Suppressor macrophage treated with lipopolysaccharide for 4 hours (primary cell): ENCODE measurements at places on chromosomes 4 and X.

GRCh38 chrX:108316456-108316855, 121.8 kb downstream of the COL4A6 start:
- no peak for DNase-seq

DNA sequence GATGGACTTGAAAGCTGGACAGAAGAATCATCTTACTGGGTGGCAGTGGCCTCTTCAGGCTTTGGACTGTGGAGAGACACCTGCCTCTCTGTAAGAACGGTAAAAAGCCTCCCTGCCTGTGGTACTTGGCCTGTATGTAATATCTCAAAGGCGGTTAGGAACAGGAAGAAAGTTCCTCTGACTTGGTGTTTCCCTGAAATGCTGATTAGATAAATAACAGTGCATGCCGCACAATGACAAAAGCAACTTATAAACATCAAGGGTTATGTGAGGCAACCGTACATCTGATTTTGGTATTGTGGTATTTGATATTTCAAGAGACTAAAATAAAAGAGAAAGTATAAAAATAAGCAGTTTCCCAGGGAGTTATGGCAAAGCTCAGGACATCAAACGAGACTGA, 92.4 kb upstream of the SORBS2 start:
- DNase-seq = peak; percentile 3

DNA sequence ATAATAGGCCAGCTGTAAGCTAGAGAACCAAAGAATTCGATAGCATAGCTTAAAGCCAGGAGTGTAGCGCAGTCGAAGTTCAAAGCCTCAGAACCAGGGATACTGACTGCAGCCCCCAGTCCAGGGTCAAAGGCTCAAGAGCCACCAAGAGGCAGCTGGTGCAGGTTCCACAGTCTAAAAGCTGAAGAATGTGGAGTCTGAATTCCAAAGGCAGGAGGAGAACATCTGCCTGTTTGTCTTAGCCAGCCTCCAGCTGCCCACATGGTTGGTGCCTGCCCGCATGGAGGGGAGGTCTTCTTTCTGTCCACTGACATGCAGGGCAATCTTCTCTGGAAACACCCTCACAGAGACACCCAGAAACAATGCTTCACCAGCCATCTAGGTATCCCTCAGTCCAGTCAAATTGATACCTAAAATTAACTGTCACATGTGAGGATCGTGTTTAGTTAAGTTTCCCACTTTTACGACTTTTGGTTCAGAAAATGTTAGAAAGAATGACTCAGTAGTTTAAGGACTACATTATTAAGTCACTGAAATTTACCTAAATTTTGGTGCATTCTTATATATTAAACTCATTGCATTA, 52.8 kb upstream of the RHOH start:
- DNase-seq = no peak

DNA sequence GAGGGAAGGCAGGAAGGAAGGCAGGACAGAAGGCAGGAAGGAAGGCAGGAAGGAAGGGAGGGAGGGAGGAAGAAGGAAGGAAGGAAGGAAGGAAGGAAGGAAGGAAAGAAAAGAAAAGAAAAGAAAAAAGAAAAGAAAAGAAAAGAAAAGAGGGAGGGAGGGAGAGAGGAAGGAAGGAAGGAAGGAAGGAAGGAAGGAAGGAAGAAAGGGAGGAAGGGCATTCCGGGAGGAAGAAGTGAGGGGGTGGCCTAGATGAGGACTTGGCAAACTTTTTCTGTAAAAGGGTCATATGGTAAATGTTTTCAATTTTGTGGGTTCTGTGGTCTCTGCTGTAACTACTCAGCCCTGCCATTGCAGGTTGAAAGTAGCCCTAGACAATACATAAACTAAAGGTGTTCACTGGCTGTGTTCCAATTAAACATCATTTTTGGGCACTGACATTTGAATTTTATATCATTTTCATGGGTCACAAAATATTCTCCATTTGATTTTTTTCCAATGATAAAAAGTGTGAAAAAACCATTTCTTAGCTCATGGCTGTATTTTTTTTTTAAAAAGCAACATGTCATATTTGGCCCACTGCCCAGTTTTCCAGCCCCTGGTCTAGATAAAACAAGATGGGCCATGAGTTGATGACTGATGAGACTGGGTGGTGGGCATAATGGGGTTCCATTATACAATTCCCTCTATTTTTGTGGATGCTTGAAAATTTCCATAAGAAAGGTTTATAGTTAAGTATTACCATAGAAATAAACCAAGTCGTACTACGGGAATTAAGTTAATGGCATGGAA, 3.1 kb downstream of the ZNF630 start:
- DNase-seq = no peak

- DNase-seq = no peak
Observed at GRCh38 chr4:105140684-105141490, 5.8 kb upstream of the TET2 start.

DNA sequence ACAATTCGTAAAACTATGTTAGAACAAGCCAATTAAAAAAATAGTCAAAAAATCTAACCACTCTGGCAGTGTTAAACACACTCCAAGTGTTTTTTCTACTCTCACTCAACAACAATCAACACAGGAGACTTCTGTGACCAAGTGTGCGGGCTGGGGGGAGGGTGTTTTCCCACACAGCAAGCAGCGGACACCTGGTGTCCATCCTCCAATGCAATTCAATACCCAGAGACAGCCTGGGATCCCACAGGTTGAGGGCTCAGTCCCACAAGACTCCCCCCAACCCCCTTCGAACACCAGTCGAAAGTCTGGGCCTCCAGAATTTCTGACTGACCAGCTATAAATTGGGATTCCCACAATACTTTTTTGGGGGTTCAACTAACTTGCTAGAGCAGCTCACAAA, 8.3 kb upstream of the PIM2 start:
- no peak for DNase-seq

GRCh38 chrX:123222920-123223319, 38.8 kb downstream of the GRIA3 start:
- DNase-seq = no peak

DNA sequence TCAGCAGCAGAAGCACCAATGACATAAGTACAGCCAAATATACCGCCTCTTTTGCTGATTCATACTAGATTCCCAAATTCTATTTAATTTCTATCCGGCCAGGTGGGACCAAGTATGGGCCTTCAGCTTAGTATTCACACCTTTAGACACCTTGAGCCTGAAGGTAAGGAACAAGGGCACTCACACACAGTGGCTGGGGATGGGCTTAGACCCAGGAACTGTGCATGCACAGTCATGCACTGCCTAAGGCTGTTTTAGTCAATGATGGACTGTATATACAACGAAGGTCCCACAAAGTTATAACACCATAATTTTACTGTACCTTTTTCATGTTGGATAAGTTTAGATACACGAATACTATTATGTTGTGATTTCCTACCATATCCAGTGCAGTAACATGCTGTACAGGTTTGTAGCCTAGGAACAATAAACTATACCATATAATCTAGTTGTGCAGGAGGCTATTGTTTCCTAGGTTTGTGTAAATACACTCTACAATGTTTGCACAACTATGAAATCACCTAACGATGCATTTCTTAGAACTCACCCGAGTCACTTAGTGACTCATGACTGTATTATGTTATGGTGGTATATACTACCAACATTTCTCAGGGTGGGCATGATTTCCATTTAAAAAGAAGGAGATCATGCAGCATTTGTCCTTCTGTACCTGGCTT, 9.7 kb upstream of the CLNK start:
- no peak for DNase-seq

GRCh38 chr4:159152181-159152580, 49.3 kb downstream of the RAPGEF2 start:
- no peak for DNase-seq

DNA sequence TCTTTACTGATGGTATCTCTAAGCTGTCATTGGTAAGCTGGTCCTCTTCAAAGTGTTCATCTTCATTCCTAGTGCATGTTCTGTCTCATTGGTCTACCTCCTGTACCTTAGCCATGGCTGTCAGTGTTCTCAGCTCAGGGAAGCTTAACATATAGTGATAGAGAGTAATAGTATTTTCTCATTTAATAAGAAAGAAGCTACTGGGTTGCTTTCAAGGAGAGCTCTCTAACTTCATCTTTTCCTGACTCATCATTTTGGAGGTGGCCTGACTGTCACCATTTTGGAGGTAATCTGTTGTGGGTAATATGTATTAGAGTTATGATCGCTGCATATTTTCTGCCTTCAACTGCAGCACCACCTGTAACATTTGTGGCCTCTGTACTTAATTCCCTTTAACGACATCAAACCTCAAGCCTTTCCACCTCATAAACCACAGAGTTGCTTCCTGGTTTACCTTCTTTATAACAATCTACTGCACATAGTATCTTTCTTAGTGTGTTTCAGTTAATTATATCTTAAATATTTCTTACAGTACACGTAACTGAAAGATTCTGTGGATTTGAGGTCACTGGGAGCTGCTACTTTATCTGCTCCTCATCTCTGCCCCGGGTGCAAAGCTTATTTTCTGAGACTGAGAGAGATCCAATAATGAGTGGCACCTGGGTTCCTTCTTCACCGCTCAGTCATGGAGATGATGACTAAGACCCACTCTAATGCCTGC, 474.0 kb upstream of the TECRL start:
- no peak for DNase-seq

GRCh38 chrX:9846631-9847030, 60.4 kb downstream of the SHROOM2 start:
- DNase-seq = no peak

- DNase-seq = peak; percentile 18
Observed at GRCh38 chrX:67892401-67892800, 348.6 kb downstream of the AR start.

DNA sequence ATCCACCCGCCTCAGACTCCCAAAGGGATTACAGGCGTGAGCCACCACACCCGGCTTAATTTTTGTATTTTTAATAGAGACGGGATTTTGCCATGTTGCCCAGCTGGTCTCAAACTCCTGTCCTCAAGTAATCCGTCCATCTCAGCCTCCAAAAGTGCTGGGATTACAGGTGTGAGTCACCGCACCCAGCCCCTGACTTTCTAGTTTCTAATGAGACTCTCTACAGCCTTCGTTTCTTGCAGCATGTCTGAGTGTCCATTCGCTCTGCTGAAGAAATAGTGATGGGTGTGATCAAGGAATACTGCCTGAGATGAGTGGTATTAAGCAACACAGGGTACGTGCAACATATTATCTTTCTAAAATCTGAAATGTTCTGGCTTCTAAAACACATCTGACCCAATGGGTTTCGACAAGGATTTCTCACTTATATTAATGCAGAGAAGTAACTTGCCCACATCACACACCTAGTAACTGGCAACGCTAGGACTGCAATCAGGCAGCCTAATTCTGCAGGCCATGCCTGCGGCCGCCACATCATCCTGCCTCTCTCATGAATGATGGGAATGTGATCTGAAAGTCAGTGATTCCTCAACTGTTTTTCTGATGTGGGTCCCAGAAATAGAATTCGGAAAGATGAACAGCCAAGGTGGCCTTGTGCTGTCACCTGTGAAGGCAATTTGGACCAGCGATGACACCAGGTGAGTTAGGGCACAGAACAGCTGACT, 74.3 kb downstream of the RBM47 start:
- DNase-seq = peak; percentile 37

DNA sequence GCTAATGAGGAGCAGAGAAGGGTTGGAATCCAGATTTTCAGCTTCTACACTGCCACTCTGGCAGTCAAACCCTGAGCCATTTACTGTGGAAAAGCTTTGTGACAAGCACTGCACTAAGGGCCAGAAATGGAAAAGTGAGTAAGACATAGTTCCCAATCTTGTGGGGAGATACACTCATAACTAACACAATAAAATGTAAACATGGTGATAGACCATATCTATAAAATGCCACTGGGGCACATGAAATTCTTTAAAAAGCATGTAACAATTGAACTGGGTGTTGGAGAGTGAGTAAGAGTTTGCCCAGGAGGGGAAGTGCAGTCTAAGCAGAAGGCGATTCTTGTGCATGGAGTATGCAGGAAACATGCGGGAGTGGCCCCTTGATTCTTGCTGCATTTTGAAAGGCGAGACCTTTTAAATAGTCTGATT, 32.0 kb upstream of the ANXA5 start:
- DNase-seq = no peak

- DNase-seq = no peak
Observed at GRCh38 chr4:93147524-93148212, 680.9 kb upstream of the ATOH1 start.

GRCh38 chr4:48546336-48546735, 56.3 kb downstream of the ZAR1 start:
- DNase-seq = peak; percentile 11

- peak; percentile 41 for DNase-seq
Observed at GRCh38 chr4:145299380-145300076, 119.1 kb upstream of the OTUD4 start.

DNA sequence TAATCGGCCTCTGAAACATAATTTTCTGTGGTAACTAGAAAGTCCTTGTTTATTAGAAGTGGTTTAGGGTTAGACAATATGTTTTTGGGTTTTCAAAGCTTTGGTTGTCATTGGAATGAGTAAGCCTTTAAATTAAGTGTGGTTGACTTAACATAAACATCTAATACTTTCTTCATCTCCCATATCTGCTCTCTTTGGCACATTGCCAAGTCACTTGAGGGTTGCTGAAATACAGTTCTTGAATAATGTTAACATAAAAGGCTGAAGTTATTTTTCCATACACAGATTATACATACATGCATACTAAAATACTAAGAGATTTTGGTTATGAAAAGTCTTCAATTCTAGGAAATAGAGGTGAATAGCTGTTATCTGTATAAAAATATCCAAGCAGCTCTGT, 241.7 kb upstream of the BMP3 start:
- DNase-seq = peak; percentile 6

GRCh38 chr4:11428899-11429698, 405 bp upstream of the HS3ST1 start:
- peak; percentile 90 for DNase-seq

GRCh38 chr4:147709999-147710398, 21.9 kb upstream of the ARHGAP10 start:
- DNase-seq = no peak

DNA sequence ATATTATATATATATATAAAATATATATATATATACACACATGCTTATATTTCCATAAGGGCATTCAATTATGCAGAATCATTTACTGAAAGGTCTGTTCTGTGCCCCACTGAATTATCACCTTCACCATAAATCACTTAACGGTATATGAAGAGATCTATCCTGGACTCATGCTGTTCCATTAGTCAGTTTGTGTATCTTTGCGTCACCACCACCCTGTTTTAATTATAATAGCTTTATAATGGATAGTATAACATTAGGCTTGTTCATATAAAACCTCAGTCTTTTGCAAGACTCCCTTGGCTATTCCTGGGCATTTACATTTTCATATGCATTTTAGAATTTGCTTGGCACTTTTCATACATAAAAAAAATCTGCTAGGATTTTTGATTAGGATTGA, 19.1 kb downstream of the WDR17 start:
- DNase-seq = no peak
